ENCODE measurements at places on chromosomes 1 and 21.

GRCh38 chr1:42674214-42674613 is 8.0 kb upstream of the YBX1 start:
- no peak for DNase-seq

DNA sequence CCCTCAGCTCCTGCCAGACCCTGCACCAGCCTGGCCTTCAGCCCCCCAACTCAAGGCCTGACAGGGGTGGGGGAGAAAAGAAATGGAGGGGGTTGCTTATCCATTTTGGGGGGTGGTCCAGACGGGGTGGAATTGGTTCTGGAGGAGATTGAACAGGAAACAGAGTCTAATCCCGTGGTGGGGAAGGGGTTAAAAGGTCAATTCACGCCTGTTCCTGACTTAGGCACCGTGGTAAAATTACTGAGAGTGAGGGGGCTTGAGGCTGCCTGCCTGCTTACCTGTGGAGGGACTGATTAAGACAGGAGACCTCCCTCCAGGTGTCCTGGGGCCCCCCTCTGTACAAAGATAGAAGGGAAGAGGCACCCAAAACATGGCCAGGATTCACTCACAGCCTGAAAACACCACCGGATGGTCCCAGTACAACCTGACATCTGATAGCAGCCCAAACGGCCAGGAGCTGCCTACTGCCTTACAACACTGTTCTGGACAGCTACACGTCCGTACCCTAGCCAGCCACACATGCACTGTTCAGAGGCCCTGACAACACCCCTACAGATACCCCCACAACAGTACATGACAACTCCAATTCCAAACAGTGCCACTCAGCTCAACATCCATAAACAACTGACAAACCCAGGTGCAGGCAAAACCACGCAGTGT is 31.8 kb downstream of the AHDC1 start:
- no peak for DNase-seq

DNA sequence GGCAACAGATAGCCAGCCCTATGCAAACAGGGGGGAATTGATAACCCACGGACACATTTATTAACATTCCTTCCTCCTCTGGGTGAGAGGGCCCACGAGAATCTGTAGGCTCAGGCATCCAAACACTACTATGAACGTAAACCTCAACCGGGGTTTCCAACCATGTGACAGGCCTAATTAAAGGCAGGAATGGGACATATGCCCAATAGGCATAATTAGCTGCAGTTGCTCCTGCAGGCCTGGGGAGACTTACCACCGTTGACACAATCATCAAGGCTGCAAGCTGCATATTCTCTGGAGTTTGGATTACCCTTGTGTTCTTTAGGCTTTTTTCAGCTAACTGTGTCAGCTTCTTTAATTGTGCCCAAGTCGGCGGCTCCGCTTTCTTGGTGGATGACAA is 22.2 kb upstream of the GBP1 start:
- DNase-seq, result no peak

DNA sequence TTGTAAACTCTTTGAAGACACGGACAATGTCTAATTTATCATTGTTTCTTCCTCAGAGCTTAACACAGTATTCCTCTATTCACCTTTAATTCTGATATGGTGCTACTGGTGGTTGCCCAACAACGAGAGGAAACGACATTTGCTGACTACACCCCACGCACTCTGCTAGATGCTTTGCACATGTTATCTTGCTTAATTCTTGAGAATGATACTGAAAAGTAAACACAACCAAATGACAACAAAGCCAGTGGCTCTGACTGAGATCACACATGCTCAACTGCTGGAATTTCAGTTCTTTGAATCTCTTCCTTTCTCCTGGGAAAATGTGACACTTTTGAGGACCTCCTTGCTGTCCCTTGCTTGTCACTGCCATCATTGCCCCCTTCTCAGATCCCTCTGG is 37.2 kb upstream of the DDAH1 start:
- DNase-seq, result no peak

- no peak for DNase-seq
Measured at GRCh38 chr1:224540535-224540934, 75.6 kb upstream of the CNIH3 start.

- DNase-seq, result no peak
Measured at GRCh38 chr1:203038217-203038741, 12.0 kb downstream of the PPFIA4 start.

GRCh38 chr1:27536767-27537166 is 46.8 kb upstream of the WASF2 start:
- no peak for DNase-seq

DNA sequence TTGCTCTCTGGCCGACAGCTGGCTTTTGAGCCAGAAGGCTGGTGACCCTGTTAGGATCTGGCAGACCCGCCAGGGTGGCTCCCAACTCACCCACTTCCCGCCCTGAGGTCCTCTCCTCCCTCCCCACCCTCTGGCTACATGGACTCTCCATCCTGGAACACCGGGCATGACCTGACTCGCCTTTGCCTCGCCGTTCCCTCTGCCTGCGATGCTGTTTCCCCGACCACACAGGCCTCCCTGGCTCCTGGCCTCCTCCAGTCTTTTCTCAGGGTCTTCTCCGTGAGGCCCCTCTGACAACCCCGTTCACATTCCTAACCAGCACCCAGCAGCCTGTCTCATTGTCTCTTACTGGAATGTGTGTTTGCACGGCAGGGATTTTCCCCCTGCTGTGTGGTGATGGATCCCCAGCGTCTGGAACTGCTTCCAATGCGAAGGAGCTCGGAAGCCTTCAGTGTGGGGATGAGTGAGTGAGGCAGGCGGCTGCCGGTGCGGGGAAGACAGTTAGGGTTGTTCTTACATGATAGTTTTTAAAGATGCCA is 46.0 kb upstream of the POFUT2 start:
- DNase-seq, result no peak

DNA sequence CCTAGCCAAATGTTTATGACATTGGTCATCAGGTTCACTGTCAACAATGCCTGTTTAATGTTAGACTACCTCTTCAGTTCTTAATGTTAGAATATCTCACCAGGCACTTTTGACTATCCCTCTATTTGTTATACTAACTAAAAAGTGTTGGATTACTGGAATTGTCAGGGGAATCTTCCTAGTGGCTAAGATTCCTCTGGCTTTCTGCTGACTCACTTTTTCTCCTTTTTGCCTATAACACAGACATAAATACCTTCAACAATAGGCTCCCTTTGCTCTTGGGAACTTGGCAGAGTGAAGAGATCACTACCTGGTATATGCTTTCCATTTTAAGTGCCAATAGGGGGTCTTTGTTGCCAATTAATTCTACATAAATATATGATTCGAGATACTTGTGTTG is 68.5 kb downstream of the TMEM200B start:
- DNase-seq, result no peak

DNA sequence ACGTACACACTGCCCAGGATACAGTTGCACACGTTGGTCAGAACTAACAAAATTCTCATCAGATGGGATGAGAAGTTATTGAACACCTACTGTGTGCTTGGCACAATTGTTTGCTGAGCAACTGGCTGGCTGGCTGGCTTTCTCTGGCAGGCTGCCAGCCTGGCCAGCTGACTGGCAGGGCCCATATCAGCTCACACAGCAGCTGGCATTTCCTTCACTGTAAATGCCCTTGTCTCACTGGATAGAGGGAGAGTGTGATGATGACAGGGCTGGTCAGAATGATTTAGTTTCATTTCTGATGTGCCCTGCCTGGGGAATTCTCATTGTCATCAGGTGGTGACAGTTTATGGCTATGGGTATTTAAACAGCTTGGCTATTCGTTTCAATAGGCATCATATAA is 15.8 kb downstream of the CAMK2N1 start:
- DNase-seq, result no peak

GRCh38 chr21:31837041-31837440 is 35.8 kb upstream of the HUNK start:
- DNase-seq, result no peak

Data from CD4-positive, alpha-beta T cell treated with Interleukin-1 beta for 1 hour (primary cell).